GM06990 (cell line): ENCODE measurements at places on chromosomes 16 and 17.

DNA sequence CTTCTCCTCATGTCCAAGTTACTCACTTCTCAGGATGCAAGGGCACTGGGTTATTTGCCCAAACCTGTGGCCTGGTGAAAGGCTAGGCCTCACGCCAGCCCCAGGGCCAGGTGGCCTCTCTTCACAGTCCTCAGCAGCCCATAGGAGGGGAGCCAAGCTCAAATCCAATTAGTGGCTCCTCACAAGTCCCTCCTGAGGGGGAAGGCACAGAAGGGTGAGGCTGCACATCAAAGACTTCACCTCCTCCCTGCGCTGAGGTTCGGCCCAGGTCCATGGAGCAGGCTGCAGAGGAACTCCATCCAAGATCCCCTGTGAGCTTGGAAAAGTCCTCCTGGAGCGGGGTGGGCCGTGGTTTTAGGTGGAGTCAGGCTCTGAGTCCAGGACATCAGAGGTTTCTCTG, 320.0 kb downstream of the FOXL1 start:
- DNase-seq: no peak

GRCh38 chr16:73107371-73107770, 59.4 kb upstream of the ZFHX3 start:
- no peak for DNase-seq

GRCh38 chr16:68486502-68487202, 38.3 kb upstream of the SMPD3 start:
- DNase-seq: no peak

DNA sequence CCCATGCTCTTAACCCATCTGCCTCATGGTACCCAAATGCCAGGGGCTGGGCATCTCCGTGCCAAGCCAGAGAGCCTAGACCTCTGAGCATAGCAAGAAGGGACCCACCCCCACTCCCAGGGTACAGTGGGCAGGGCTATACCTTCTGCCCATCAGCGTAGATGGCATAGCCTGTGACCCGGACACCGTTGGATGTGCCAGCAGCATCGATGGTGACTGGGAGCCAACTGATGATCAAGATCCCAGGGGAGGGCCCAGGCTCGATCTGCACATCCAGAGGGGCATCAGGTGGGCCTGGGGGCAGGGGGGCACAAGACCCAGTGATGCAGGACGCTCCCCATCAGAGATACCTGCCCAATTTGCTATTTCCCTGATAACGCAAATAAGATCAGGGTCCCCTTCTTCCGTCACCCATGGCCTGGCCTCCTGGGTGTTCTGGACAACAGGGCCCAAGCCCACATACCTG, 17.1 kb downstream of the TSPOAP1 start:
- DNase-seq: no peak

GRCh38 chr16:26857371-26857770, 209.4 kb upstream of the C16orf82 start:
- DNase-seq: no peak

GRCh38 chr17:81238815-81239713, at the start of the genes NDUFAF8 and TEPSIN:
Gene NDUFAF8, plus strand, starts transcription at chr17:81239318. Its CDS starts 46 bp downstream, at chr17:81239364.
Gene TEPSIN, minus strand, starts transcription at chr17:81239055. Its CDS starts 22 bp downstream, at chr17:81239033.
- peak; percentile 95 for DNase-seq

- DNase-seq: no peak
These were observed 57.6 kb downstream of the RAI1 start for GRCh38 chr17:17738901-17739300.

- no peak for DNase-seq
These were observed 1.3 kb upstream of the MYO1D start for GRCh38 chr17:32878211-32878610.

DNA sequence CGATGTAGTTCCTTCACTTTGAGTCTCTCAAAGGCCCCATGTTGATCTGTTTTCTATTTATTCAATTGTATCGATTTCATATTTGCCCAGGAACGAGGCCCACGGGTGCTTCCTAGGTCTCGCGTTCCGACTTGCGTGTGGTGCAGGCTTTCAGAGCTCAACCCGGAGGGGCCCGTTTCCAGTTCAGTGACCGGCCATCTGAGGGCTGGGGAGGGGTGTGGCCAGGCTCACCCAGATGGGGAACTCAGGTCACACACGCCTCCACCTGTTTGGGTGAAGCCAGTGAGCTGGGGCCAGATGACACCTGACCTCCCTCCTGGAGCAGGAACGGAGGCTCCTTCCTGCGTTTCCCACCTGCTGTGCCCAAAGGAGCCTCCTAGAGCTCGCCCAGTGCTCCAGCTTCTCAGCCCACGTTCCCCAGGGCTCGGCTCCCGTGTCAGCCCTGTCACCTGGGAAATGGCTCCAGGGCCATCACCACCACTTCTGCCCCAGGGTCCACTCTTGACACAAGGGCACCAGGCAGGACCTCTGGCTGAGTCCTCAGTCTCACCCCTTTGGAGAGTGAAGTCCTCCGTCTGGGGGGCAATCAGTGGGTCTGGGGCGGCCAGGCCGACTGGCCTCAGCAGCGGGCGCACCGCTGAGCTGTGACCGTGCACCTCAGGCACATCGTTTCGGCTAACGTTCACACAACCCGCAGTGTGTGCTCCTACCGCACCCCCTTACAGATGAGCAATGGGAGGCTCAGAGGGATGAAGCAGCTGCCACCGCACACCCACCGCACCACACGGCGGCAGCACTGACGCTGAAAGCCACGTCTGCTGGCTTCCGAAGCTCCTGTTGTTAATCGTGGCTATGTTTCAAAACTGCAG, 18.0 kb downstream of the FOXF1 start:
- no peak for DNase-seq

- no peak for DNase-seq
These were observed 341.6 kb downstream of the SOX9 start for GRCh38 chr17:72462407-72462806.

DNA sequence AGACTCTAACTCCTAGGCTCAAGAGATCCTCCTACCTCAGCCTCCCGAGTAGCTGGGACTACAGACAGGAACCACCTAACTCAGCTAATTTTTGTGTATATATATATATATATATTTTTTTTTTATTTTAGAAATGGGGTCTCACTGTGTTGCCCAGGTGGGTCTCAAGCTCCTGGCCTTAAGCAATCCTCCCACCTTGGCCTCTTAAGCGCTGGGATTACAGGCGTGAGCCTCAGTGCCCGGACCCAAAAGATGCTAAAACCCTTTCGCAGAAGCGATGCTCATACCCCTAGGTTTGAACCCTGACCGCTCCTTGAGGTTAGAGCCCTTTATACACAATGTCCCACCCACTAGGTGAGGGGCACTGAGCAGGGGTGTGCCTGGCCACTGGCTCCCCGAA, 2.2 kb upstream of the CLDN9 start:
- no peak for DNase-seq

GRCh38 chr16:66534376-66534799, 15.5 kb downstream of the TK2 start:
- no peak for DNase-seq
